Ascending aorta (tissue), 2 donors: ENCODE measurements at places on chromosomes 16 and 17.

GRCh38 chr17:42363767-42364585 is 24.3 kb downstream of the STAT3 start:
- peaks cover 57% of the 10 kb centered on the region for H3K4me1 ChIP-seq
- H3K36me3 ChIP-seq, result no peaks in the 10 kb centered on the region
- no peak overlapping the region for H3K4me3 ChIP-seq
- H3K27me3 ChIP-seq, result no peaks in the 10 kb centered on the region
- DNase-seq, result no peak

DNA sequence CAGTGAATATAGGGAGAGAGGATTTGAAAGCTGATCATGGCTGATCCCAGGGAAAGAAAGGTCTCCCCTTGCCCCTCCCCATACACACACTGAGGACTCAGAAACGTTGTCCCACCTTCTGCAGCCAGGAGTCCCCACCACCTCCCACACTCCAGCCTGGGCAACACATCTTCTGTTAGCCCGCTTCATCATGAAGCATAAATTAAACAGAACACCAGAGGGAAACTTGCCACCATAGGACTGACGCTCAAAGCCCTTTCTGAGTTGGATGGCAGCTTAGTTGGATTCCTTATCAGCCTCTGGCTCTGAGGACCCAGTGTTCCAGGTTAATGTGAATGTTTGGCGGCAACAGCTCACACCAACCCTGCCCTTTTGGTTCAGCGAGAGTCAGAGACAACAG is 33.9 kb downstream of the ARHGAP27 start:
- H3K36me3 ChIP-seq, result no peaks in the 10 kb centered on the region
- no peaks in the 10 kb centered on the region for H3K27me3 ChIP-seq
- no peak overlapping the region for H3K4me3 ChIP-seq
- H3K4me1 ChIP-seq, result no peaks in the 10 kb centered on the region
- no peak for DNase-seq

- no peaks in the 10 kb centered on the region for H3K4me1 ChIP-seq
- H3K4me3 ChIP-seq, result no peak overlapping the region
- no peak overlapping the region for H3K27ac ChIP-seq
- no peaks in the 10 kb centered on the region for H3K36me3 ChIP-seq
- DNase-seq, result no peak
Measured at GRCh38 chr17:37824534-37825485, 80.0 kb upstream of the HNF1B start.

DNA sequence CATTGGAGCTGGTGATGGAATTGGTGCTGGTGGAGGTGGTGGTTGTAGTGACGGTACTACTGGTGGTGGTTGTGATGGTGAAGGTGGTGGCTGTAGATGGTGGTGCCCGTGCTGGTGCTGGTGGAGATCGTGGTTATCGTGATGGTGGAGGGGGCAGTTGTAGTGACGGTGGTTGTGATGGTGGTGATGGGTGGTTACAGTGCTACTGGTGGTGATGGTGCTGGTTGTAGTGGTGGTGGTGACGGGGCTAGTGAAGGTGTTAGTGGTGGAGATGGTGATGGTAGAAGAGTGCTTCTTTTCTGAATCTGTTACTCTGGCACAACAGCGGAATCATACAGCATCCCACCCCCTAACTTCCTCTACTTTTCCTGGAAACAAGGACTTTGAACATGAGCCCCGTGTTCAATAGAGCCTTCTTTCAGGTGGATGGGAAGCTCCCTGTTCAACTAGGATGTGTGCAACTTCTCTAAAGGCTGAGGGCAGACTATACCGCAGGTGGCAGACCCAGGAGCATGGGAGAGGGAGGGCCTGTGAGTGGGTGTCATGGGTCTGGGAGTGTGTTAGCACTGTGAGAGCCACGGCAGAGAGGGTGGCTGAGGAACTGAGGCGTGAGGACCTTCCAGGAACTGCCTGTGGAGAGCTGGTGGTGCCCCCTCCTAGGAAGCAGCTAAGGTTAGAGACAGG is 8.2 kb downstream of the TBX21 start:
- peak; percentile 13 for DNase-seq
- peaks cover 6% of the 10 kb centered on the region for H3K27me3 ChIP-seq
- H3K27ac ChIP-seq, result no peak overlapping the region
- no peaks in the 10 kb centered on the region for H3K4me1 ChIP-seq
- H3K36me3 ChIP-seq, result no peaks in the 10 kb centered on the region

- no peak overlapping the region for H3K4me3 ChIP-seq
- DNase-seq, result no peak
- no peaks in the 10 kb centered on the region for H3K27me3 ChIP-seq
- H3K4me1 ChIP-seq, result no peaks in the 10 kb centered on the region
Measured at GRCh38 chr16:63539276-63539675, 1503.0 kb upstream of the CDH8 start.

DNA sequence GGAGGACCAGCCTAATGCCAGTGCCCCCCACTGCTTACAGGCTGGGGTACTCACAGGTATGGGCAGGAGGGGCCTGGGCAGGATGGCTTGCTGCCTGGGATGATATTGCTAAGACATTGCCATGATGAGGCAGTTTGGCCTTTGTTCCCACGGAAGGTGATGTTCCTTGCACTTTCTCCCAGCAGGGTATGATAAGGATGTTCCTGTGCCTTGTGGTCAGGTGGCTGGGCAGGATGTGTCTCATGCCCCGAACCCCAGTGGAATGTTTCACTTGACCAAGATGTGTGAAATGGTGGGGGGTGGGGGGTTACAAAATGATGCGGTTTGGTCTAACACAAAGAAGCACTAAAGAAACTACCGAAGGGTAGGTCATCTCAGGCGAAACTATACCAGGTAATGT is 337.8 kb upstream of the ZFHX3 start:
- no peak overlapping the region for H3K4me3 ChIP-seq
- no peak for DNase-seq
- no peak overlapping the region for H3K27ac ChIP-seq
- H3K36me3 ChIP-seq, result no peaks in the 10 kb centered on the region
- H3K4me1 ChIP-seq, result no peaks in the 10 kb centered on the region
- no peaks in the 10 kb centered on the region for H3K27me3 ChIP-seq

GRCh38 chr17:76658242-76658662 is 14.7 kb upstream of the ST6GALNAC1 start:
- H3K36me3 ChIP-seq, result no peaks in the 10 kb centered on the region
- no peaks in the 10 kb centered on the region for H3K4me1 ChIP-seq
- no peak for DNase-seq
- no peak overlapping the region for H3K4me3 ChIP-seq
- no peak overlapping the region for H3K27ac ChIP-seq

DNA sequence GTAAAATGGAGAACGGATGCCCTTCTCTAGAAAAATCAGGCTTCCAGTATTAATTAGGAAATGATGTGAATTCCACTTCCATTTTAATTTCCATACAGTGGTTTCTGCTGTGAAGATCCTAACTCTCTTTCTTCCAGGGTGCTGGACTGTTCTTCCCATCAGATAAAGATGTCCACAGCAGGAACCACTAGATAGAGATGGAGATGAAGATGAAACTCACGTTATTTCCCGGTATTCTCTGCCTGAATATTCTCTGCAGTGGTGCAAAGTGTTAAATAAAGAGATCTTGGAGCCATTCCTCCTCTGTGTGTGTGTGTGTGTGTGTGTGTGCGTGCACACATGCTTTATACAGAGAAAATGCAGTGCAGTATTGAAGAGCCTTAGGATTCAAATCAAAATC is 727.5 kb downstream of the KCNJ2 start:
- H3K4me3 ChIP-seq, result no peak overlapping the region
- H3K27ac ChIP-seq, result no peak overlapping the region
- H3K4me1 ChIP-seq, result no peaks in the 10 kb centered on the region

GRCh38 chr16:69253870-69254341 is 57.2 kb upstream of the VPS4A start:
- H3K27ac ChIP-seq, result no peak overlapping the region
- no peaks in the 10 kb centered on the region for H3K36me3 ChIP-seq
- H3K4me1 ChIP-seq, result no peaks in the 10 kb centered on the region
- DNase-seq, result no peak
- H3K4me3 ChIP-seq, result no peak overlapping the region

DNA sequence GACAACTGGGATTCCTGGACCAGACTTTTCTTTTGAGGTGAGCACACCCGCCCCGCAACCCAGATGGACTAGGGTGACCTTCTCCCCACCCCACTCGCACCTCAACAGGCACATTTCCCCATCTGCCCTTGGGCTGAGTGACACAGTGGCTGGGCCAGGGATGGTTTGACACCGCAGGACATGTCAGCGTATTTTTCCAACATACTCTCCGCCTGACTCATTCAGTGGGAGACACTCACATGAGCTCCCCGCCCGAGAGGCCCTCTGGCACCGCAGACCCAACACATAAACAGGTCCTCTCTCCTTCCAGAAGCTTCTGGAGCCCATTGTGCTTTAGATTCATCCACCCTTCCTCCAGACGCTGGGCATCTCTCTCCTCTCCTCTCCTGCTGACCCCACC is 69.4 kb downstream of the ZDHHC7 start:
- no peaks in the 10 kb centered on the region for H3K27me3 ChIP-seq
- H3K27ac ChIP-seq, result no peak overlapping the region
- H3K36me3 ChIP-seq, result no peaks in the 10 kb centered on the region
- DNase-seq, result no peak
